Caco-2 (cell line): ENCODE measurements at places on chromosomes 4 and X. TPM values are rescaled to one million over a fixed set of nuclear protein-coding genes. Genes with fewer than 3 reads are reported as not detected.

DNA sequence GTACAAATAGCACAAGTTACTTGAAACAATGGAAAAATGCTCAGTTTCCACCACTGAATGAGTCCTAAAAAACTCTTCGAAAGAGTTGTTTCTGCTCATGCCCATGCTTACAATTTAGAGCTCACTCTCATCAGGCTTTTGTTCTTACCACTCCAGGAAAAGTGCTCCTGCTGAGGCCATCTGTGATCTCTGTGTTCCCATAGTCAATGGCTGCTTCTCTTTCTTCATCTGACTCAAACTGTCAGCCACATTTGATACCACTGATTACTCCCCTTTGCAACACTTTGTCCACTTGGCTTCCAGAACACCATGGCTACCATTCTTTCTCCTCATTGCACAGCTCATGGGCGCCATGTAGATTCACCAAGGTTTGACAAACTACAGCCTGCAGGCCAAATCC is 80.0 kb upstream of the SLC34A2 start:
- H3K4me3 ChIP-seq: no peak overlapping the region
- H3K27ac ChIP-seq: no peak overlapping the region
- H3K27me3 ChIP-seq: no peaks in the 10 kb centered on the region
- H3K36me3 ChIP-seq: no peaks in the 10 kb centered on the region
- no peak for DNase-seq
- H3K4me1 ChIP-seq: no peaks in the 10 kb centered on the region

GRCh38 chr4:81758574-81759264 is 287.0 kb upstream of the RASGEF1B start:
- no peaks in the 10 kb centered on the region for H3K36me3 ChIP-seq
- no peaks in the 10 kb centered on the region for H3K27me3 ChIP-seq
- DNase-seq: no peak
- H3K4me1 ChIP-seq: peaks cover 7% of the 10 kb centered on the region; the same call in 1 of the 2 replicates

- no peak for DNase-seq
- H3K27ac ChIP-seq: no peak overlapping the region
- H3K4me3 ChIP-seq: no peak overlapping the region
- no peaks in the 10 kb centered on the region for H3K36me3 ChIP-seq
- no peaks in the 10 kb centered on the region for H3K27me3 ChIP-seq
- peaks cover 11% of the 10 kb centered on the region for H3K4me1 ChIP-seq
These were observed 33.9 kb upstream of the STIM2 start for GRCh38 chr4:26826721-26827120.

DNA sequence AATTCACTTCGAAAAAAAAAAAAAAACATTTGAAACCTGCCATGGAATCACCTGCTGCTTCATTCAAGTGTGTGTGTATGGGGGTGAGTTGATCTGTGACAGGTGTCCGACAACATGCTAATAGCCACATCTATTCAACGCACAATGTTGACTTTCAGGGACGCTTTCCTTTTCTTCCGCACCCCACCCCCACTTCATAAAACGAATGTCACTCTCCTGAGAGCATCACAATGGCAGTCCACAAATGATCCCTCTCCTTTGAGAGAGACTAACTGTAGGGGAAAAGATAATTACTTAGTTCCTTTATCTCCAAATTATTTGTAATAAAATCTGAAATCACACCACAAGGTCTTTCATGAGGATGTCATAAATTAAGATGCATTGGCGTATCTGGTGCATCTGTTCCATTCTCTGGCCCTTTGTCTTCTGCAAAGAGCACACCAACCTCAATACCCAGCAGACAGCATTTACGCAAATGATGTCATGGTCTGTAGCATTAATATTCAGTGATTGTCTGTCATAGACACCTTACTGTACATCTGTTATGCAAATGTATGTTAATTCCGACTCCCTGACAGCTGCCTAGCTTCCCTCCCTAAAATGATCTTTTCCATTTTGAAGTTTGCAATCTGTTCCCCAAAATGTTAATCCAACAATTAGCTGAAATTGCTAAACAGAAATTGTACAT is 640.0 kb upstream of the BOD1L1 start:
- no peak overlapping the region for H3K27ac ChIP-seq
- H3K4me3 ChIP-seq: no peak overlapping the region
- H3K36me3 ChIP-seq: no peaks in the 10 kb centered on the region
- no peaks in the 10 kb centered on the region for H3K4me1 ChIP-seq
- H3K27me3 ChIP-seq: no peaks in the 10 kb centered on the region
- no peak for DNase-seq

DNA sequence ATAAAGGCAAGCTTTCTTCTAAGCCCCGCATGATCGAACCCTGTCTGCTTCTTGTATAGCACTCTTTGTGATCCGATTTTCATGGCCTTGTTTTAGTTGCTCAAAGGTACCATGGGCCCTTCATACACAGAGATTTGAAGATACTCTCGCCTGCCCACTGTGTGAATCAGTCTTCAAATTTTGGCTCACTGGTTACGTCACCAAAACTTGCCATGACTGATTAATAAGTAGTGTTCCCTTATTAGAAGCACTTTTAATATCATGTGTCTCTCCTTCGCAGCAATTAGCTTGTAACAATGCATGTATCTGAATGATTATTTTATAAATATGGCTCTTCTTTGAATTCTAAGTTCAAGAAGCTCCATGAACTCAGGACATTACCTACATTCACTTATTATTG is 880.5 kb downstream of the STPG2 start:
- no peaks in the 10 kb centered on the region for H3K36me3 ChIP-seq
- no peak overlapping the region for H3K27ac ChIP-seq
- no peaks in the 10 kb centered on the region for H3K4me1 ChIP-seq
- H3K4me3 ChIP-seq: no peak overlapping the region
- no peaks in the 10 kb centered on the region for H3K27me3 ChIP-seq

The DUSP9 gene
- total RNA-seq: 9.0 and 12.0 TPM in 2 replicates

The MAGEA4 gene
- not detected in 2 replicates for total RNA-seq
